ENCODE measurements at places on chromosomes 4 and X.

GRCh38 chr4:182600093-182600492, 317.1 kb downstream of the DCTD start:
- no peak for DNase-seq

- no peak for DNase-seq
Measured at GRCh38 chr4:172986114-172986513, 182.5 kb upstream of the GALNT7 start.

- DNase-seq = no peak
Measured at GRCh38 chr4:41215969-41216293, 1.6 kb upstream of the APBB2 start.

DNA sequence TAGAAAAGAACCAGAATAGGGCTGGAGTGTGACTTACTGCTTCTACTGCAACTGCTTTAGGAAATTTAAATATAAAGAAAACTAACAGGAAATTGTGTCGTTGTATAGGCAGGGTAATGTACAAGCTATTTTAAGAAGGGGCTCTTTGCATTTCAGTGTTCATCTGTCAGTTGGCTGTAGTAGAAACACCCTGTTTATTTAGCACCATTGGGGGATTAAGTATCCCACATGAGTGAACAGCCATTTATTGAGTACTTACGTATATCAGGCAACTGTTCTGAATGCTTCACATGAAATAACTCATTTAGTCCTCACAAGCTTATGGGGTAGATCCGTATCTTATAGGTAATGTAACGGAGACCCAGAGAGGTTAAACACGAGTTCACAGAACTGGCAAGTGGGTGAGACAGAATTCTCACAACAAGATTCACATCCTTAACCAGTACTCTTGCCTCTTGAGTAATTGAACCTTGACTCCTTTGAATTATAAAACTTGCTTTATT, 23.9 kb downstream of the STIM2 start:
- no peak for DNase-seq
